Esophagus squamous epithelium (tissue), 5 donors: ENCODE measurements at places on chromosomes 6 and 20.

DNA sequence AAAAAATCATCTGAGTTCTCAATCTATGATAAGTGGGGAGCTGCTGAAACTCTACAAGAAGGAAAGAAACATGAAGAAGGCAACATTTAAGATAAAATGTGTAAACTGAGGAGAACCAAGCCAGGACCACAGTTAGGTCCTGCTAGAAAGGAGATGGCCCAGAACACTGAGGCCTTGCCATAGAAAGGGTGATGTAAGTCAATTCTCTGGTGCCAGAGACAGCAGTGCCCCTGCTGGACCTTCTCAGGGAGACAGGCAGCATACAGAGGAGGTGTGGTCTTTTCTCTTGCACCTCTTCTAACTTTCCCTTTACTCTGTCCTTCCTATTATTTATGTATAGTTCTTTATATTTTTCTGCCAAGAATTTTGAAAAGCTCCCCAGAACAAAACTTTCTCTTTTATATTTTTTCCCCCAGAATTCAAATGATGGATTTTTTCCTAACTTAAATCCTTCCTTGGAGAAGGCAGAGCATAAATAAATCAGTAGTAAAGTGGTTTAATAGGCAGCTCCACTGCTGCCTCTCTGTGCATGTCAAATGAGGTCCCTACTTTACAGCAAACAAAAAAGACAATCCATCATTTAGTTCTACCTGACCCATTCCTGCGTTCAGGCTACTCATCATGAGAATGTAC, 9.0 kb downstream of the UQCC2 start:
- no peak for DNase-seq

DNA sequence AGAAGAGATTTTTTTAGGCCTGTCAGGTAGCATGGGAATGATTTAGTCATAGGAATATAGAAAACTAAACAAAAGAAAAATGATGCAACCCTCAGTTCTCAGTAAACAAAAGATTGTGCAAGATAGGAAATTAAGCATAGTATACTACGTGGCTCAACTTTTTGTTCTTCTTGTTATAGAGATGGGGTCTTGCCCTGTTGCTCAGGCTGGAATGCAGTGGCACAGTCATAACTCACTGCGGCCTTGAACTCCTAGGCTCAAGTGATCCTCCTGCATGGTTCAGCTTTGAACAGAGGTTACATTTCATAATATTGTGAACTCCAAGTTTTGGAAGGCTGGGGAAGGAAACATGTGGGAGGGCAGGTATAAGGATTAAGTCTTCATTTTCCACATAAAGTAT, 28.5 kb downstream of the SLX4IP start:
- no peak for DNase-seq

GRCh38 chr6:15346315-15346714, 100.4 kb downstream of the JARID2 start:
- DNase-seq, result no peak

DNA sequence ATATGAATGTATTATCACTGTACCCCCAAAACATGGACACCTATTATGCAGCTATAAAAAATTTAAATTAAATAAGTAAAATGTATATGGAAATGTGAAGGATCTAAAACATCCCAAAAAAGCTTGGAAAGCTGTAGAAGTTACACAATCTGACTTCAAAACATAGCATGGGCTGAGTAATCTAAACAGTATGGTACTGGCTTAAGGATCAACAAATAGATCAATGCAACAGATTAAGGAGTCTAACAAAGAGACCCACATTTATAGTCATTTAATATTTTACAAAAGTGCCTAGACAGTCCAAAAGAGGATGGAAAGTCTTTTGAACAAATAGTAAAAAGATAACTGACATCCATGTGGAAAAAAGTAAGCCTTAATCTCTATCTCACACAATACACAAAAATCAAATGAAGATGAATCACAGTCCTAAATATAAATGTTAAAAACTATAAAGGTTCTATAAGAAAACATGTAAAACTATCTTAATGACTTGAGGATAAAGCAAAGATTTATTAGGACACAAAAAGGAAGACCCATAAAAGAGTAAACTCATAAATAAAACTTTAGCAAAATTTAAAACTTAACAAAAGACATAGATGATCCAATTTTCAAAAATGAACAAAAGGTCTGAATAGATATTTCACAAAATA, 46.8 kb downstream of the RANBP9 start:
- no peak for DNase-seq

- no peak for DNase-seq
Measured at GRCh38 chr6:107815846-107816245, 8.3 kb downstream of the SCML4 start.

DNA sequence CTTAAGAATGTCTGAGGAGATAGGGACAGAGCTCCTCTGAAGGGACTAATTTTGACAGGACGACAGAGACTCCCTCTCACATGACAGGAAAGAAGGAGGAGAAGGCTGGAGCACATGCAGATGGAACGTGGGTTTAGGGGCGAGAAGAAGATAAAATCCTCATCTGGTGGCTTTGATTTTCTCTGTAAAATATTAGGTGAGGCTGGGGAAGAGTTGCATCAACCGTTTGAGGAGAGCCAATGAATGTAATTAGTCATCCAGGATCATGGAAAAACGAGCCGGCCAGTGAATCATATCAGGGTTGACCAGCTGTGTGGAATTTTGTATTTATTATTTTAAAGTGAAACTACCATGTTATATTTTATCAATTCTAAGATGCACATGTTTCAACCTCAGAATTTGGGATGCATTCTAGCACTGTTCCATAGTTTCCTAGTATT, 46.9 kb upstream of the ADGRF4 start:
- no peak for DNase-seq

DNA sequence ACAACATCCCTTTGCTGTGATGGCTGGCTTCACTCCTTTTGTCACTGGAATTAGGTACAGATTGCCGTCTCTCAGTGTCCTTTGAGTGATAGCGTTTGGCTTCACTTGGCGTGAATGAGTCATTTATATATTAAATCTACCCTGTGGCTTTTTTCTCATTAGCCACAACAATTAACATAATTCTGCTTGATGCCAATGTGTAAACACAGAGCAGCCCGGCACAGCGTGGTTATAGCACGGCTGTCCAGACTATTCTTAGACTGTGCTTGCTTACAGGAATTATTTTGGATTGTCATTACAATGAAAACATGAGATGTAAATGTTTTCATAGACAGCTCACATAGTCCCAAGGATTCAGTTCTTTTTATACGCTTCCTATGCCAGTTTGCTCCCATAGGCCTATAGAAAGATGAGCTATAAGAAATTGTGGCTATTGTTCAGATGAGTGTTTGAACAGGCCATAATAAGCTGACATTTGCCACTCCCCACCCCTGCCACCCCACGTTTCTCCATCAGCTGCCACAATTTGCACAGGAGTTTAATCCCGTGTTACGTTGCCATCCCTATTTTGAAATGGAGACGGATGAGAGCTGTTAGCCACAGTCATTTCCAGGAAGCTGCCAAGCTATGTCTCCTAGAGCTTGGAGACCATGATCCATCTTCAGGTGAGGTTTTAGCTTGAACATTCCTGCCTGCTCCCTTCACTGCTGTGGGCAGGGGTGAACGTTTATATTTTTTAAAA, 65.9 kb downstream of the PPP1R14C start:
- DNase-seq, result no peak

DNA sequence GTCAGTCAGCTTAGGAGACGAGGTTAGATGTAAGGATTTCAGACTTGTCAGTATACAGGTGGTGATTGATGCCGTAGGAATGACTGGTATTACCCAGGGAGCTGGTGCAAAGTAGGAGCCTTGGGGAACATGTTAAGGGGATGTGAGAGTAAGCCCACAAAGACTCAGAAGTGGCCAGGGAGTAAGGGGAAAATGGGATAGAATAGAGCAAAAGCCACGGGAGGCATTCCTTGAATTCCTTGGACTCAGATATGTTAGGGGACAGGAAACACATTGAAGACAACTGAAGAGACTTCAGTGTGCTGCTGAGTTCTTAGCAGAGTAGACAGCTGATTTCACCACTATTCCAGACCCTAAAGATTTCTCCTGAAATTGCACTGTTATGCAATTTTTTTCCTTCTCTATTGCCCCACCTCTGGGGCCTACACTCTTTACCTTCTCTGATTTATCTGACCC, 1.2 kb upstream of the ACAT2 start:
- DNase-seq, result no peak

DNA sequence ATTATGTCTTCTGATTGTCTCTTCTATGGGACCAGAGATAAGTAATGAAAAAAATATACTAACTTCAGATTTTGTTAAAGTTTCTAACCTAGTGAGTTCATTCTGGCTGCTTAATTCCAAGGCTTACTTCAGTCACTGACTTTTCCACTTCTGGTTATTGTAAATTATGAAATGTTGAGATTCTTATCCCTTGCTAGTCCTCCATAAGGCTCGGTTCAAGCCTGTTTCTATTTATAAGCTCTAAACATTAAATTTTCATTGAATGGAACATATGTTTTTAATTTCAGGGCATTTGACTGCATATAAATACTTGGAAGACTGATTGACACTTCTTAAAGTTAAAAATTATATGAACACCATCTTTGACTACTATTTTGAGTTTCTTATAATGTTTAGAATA, 23.6 kb upstream of the NKAIN2 start:
- no peak for DNase-seq

DNA sequence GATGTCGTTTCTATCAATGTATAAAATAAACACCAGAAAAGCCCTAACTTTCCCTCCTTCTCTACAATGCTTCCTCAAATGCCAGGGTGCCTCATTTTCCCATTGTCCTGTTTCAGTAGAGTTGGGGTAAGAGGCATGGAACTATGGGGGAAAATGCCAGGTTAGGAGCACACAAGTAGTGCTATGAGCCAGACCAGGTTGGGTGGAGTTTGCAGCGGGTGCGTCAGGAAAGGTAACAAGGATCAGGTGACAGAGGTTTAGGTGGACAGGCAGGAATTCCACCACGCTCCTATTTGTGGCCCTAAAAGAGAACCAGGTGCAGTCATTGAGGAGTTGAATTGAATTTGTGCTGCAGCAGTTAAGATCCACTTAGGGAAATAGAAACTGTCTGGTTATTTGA, 36.5 kb downstream of the SYTL3 start:
- no peak for DNase-seq

- DNase-seq, result no peak
Measured at GRCh38 chr6:10397756-10398445, 17.0 kb downstream of the TFAP2A start.

DNA sequence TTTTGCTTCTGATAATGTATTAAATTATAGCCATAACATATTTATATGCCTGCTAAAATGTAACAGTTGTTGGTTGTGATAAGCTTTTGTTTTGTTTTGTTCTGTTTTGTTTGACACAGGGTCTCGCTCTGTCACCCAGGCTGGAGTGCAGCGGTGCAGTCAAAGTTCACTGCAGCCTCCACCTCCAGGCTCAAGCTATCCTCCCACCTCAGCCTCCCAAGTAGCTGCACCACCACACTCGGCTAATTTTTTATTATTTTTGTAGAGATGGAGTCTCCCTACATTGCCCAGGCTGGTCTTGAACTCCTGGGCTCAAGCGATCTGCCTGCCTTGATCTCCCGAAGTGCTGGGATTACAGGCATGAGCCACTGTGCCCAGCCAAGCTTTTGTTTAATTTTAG, 157.8 kb downstream of the ARID1B start:
- DNase-seq, result no peak

- no peak for DNase-seq
Measured at GRCh38 chr6:168208854-168209253, 110.7 kb downstream of the DACT2 start.

- DNase-seq, result no peak
Measured at GRCh38 chr6:23994013-23994412, 132.0 kb upstream of the NRSN1 start.
